Mammary microvascular endothelial cell (primary cell): ENCODE measurements at places on chromosomes 3 and 15. TPM values are rescaled to one million over a fixed set of nuclear protein-coding genes. Genes with fewer than 3 reads are reported as not detected.

GREM1 gene
- total RNA-seq = 0.05 and 1.6 TPM in 2 replicates

CISH gene
- total RNA-seq = 0.20 and 0.33 TPM in 2 replicates

GNAT1 gene
- total RNA-seq = 0.13 TPM in 1 of 2 replicates, not detected in the other

SIDT1 gene
- total RNA-seq = under 0.01 TPM in 1 of 2 replicates, not detected in the other

GPR62 gene
- 0.20 TPM in 1 of 2 replicates, not detected in the other for total RNA-seq

TMEM266 gene
- not detected in 2 replicates for total RNA-seq

TMC3 gene
- total RNA-seq = not detected in 2 replicates

CHRD gene
- 0.07 and 1.7 TPM in 2 replicates for total RNA-seq

BLM gene
- 9.8 and 10.5 TPM in 2 replicates for total RNA-seq

ENTPD3 gene
- not detected in 2 replicates for total RNA-seq

SNTN gene
- total RNA-seq = not detected in 2 replicates

IMPG2 gene
- total RNA-seq = under 0.01 and 0.07 TPM in 2 replicates

GOLGA8M gene
- 0.20 and 0.73 TPM in 2 replicates for total RNA-seq
